ENCODE measurements at places on chromosomes 4 and X.

- no peak for DNase-seq
Measured at GRCh38 chr4:101307899-101308298, 39.4 kb downstream of the PPP3CA start.

GRCh38 chr4:108035691-108036090 lies 46.0 kb downstream of the HADH start:
- no peak for DNase-seq

DNA sequence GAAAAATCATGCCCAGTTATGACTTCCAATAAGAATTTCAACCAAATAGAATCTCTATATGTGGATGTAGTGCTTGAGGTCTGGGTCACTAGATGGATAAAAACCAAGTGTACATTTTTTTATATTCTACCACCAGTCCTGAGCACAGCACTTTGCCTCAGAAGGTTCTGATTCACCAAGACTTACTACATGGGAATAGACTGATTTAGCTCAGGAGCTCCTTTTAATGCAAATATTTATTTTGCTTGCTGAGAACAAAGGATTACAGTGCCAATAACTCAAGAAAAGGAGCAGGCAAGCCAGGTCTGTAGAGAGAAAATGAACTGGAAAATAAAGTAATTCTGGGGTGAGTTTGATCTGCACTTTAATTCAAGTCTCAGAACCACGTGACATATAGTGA lies 6.4 kb upstream of the XK start:
- no peak for DNase-seq

DNA sequence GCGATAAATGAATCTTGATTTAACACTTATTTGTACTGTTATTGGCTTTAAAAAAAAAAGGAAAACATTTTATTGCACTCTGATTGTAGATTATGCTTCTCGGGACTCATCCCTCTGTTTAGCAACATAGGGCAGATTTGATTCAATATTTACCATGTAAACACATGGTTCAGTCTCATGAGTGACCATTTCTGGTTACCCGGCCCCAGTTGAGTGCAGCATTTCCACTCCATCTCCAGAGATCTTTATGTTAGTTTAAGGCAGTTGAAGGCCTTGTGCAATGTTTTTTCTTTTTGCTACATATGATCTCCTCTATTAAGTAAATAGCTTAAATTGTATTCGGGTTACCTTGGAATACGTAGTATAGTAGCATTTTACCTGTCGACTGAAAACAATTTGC lies 143.3 kb upstream of the RPS6KA3 start:
- DNase-seq = no peak

- DNase-seq = no peak
Measured at GRCh38 chr4:16833722-16834121, 64.7 kb downstream of the LDB2 start.

DNA sequence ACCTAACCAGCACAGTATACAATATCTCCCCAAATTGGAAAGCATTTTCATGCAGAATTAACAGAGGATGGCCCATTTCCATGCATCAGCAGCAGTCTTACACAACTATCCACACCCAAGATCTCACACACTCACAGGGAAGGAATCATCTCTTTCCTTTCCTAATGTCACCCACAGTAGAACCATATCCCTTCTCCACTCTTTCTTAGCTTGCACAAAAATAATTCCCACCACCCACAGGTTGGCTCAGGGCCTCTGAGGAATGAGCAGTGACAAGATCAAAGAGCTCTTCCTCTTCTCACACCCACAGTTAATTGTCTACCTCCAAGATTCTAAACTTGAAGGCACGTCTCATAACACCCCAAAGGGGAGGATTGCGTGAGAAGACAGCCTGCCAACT lies 217.7 kb upstream of the VEGFC start:
- no peak for DNase-seq

DNA sequence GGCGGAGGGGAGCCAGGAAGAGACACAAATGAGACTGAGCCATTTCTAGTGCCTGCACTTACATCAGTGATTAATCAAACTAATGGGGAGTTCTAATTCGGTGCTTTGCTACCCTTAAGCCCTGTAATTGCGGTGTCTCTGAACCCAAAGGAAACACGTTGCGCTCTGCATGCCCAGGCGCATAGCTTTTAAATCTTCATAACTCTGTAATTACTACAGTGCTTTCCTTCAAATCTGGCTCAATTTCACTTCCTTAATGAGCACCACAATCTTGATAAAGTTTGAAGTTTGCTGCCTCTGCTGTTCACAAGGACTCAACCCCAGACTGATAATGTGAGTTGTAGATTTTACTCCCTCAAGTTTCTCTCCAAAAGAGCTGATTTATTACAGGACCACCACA lies 5.7 kb upstream of the NHS start:
- no peak for DNase-seq

DNA sequence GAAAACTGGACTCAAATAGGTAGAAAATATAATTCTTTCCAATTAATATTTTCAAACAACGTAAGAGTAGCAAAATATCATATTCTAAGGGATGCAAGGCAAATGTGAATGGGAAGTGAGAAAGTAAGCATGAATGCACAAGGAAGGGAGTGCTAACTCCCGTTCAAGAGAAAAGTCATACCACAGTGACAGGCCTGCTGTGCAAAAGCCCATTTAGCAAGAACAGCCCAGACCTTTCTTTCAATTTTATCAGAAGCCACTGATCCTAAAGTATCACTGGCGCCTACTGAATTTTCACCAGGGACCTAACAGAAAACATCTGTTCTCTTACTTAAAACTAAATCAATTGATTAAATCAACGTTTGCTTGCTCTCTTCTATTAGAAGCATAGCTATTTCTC lies 157.9 kb upstream of the DKK2 start:
- no peak for DNase-seq

DNA sequence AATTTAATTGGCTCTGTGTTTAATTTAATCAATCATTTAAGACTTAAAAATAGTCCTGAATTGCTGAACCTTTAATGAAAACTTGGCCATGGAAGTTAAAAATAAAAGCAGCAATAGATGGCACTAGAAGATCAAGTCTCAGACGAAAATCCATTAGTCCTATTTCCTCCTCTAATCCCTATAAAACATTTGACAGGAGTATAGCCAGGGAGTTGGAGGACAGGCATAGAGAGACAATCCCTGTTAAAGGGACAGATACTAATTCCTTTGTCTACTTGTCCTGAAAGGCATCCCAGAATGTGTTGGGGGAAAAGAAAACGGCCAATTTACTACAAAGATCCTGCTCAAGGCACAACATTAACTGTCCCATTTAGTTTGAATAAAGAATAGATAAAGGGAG lies 276.3 kb upstream of the TACR3 start:
- DNase-seq = no peak

GRCh38 chr4:161704653-161705052 lies 459.1 kb downstream of the FSTL5 start:
- DNase-seq = no peak

- no peak for DNase-seq
Measured at GRCh38 chr4:94304365-94304971, 38.2 kb downstream of the HPGDS start.

DNA sequence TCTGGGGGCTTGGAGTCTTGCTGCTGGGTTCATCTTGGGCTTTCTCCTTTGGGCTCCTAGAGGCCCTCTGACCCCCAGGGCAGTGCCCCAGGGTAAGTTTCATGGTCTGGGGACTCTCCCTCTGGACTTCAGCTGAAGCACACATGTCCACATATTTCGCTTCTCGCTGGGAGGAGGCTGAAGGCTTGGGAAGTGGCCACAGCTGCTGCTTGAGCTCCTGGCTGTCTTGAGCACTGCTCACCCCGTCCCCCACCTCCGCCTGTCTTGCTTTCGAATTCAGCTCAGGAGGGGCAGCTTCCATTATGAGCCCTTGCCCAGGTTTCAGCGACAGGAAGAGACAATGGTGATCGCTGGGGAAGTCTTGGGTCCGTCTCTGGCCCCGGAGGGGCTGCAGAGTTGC lies 3.7 kb downstream of the C4orf54 start:
- no peak for DNase-seq

- DNase-seq = no peak
Measured at GRCh38 chrX:68929332-68930150, 100.7 kb downstream of the EFNB1 start.

DNA sequence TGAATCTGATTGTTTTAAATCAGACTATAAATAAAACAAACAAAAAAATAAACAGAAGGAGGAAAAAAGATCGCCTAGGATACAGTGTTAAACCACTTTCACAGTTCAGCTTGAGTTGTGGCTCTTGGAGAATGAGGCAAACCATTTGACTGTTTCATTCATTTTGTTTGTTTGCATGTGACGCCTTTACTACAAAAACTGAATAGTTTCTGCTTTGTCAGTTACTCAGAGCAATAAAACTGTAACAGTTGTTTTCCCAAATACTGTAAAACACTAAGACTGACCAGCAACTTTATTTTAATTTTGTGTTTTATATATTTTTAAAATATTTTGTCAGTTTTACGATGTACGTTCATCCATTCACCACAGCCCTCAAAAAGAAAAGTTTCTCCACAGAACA lies 214.5 kb downstream of the FBXW7 start:
- DNase-seq = no peak

- DNase-seq = no peak
Measured at GRCh38 chrX:100447655-100448397, 37.8 kb upstream of the PCDH19 start.

DNA sequence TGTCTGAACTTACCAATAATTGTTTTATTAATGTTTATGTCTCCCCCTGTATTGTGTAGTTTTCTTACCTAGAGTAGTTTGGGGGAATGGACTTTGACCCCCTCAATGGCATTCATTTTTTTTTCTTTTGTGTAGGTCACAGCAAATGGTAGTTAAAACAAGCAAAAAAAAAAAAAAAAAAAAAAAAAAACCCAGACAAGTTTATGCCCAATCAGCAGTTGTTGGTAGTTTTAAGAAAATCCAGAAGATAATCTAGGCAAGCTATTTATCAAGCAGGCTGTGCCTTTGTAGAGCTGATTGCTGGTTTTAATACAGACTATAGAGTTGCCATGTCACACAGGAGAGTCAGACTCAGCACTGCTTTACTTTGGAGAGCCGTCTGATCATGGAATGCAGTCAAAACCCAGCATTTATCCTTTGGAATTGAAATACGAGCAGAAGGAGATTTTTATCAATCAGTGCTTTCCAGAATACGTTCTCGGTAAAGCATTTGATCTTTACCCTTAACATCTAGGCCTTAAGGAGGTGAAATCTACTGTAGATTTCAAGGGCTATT lies 16.6 kb downstream of the DCUN1D4 start:
- DNase-seq = no peak

- DNase-seq = no peak
Measured at GRCh38 chr4:34676400-34676799, 1567.9 kb downstream of the ARAP2 start.

GRCh38 chrX:84358271-84358670 lies 144.0 kb downstream of the HDX start:
- no peak for DNase-seq

DNA sequence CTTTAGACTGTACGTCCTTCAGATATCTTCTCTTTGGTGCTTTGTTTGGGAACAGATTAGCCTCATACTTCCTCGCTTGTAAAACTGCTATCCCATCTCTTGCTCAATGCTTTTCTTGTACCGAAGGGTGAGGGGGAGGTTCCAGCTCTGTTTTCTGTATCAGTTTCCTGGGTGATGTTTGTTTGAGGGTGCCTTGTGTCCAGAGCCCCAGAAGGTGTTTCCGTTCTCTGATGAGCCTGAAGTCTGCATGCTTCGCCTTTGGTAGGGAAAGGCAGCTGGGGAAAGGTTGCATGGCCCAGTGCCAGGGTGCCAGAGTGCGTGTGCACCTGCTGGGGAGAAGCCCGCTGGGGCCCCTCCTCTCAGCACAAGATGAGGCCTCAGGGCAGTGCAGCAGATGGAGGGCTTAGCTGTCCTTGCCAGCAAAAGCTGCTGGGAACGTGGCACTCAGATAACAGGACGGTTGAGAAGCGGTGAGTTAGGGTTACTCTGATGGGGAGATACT lies 73.7 kb downstream of the TBL1X start:
- DNase-seq = no peak

DNA sequence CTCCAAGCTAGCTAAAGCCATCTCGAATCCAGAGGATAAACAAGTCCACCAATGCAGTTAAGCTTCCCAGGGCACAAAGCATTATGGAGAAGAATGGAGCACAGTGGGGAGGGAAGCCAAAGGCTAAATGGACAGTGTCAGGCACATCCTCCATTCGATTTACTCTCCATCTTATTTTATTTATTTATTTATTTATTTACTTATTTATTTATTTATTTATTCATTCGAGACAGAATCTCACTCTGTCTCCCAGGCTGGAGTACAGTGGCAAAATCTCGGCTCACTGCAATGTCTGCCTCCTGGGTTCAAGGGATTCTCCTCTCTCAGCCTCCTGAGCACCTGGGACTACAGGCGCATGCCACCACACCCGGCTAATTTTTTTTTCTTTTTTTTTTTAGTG lies 26.3 kb upstream of the EIF4E start:
- DNase-seq = no peak

GRCh38 chr4:182338063-182338462 lies 94.9 kb downstream of the TENM3 start:
- DNase-seq = no peak

DNA sequence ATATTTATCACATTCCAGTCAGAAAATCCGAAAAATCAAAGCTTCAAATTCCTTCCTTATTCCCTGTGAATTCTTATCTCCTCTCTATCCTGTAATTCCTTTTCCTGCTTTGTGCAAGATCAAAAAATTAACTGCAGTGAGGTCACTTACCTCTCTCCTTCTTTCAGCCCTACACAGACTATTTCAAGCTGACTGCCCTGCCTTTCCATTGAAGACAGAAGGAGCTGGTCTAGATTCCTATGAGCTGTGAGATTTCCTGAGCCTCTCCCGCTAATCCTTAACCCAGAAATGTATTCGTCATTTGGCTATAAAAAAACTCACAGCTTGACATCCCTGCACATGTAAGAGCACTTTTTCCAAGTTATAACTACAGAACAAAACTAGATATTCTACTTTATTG lies 26.6 kb downstream of the TRIML2 start:
- no peak for DNase-seq

DNA sequence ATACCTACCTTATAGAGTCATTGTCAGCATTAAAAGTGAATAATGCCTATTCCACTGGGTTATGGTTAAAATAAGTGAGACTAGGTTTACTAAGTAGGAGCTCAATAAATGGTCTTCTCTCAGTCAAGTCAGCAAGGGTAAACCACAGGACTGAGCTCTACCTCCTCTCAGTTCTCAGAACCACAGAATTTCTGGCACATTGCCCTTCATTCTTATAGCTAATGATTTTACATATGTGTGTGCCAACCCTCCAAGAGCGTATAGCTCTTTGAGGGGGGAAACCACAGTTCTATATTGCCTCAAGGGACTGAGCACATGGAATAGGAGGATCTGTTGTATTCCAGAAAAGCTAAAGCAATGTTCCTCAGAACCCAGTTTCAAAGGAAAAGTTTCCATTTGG lies 124.8 kb downstream of the ATG4A start:
- DNase-seq = no peak

DNA sequence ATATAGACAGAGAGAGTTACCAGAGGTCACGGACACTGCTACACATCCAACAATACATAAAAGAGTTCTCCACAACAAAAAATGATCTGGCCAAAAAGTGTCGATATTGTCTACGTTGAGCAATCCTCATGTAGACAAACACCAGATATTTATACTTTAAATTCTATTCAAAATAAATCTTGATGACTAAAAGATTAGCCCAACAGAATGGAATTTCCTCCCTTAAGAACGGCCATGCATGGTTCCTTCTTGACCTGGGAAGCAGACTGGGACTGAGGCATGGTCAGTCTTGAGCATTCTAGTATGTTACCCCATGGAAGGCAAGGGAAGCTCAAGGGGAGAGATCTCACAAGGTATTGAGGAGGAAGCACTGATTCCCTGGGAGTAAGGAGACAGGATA lies 43.5 kb downstream of the LHFPL1 start:
- no peak for DNase-seq

All from stimulated activated CD4-positive, alpha-beta T cell treated with anti-CD3 and anti-CD28 coated beads, Interleukin-12 subunit alpha, Interleukin-12 subunit beta, amount 100 ng/mL, for 24 hours (primary cell).